Stimulated activated CD8-positive, alpha-beta memory T cell treated with anti-CD3 and anti-CD28 coated beads, Interleukin-15, amount 100 ng/mL, for 1 hour (primary cell): ENCODE measurements at places on chromosomes 13 and 19.

GRCh38 chr19:17393002-17393401 lies 994 bp downstream of the CCDC194 start:
- DNase-seq: no peak

- no peak for DNase-seq
Measured at GRCh38 chr13:83881140-83881684, 1.1 kb downstream of the SLITRK1 start.

DNA sequence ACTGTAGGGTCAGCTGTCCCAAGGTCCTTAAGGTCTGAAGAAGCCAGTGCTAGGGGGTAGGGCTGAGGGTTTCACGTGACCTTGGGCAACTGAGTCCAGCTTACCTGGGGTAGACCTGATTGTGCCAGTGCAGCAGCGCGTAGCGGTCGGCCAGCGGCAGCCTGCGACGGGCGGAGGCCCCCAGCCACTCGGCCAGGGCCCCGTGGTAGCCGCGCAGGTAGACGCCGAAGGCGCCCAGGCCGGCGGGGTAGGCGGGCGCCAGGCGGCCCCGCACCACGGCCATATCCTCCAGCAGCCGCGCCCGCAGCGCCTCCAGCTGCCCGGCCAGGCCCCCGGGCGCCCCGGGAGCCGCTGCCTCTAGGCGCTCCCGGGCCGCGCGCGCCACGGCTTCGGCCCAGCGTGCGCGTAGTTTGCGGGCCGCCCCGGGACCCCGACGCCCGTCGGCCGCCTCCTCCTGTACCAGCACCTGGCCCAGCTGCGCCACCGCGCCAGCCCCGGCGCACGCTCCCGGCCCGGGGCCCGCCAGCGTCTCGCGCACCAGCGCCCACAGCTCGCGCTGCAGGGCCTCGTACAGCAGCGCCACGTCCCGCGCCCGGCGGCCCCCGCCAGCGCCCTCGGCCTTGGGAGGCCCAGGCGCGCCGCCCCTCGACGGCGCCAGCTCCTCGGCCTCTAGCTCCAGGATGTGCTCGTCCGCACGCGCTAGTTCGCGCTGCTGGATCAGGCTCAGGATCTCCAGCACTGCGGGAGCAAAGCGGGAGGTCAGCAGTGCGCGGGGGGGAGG lies 10.9 kb downstream of the EXOC3L2 start:
- DNase-seq: no peak

- no peak for DNase-seq
Measured at GRCh38 chr13:43935878-43936277, 56.2 kb downstream of the LACC1 start.

GRCh38 chr13:40388617-40389016 lies 277.8 kb downstream of the FOXO1 start:
- peak; percentile 48 for DNase-seq

- peak; percentile 20 for DNase-seq
Measured at GRCh38 chr19:56477429-56478338, 539 bp upstream of the ZNF667 start.

DNA sequence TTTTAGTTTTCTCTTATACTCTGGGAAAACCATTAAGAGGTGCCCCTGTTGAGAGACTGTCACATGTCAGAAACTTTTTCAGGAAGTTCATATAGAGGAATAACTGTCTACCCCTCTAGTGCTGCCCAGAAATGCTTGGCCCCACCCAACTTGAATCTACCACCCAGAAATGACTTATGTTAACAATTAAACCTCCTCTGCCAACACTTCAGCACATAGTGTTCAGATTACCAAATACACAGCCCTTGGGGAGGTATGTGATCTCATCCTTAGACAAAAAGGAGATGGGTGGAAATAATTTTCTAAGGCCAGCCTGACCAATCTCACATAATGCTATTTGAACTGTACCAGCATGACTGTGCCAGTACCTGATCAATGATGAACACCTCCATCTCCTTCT lies 35.6 kb downstream of the CCDC169 start:
- no peak for DNase-seq
